ENCODE measurements at places on chromosomes 2 and 18. TPM values are rescaled to one million over a fixed set of nuclear protein-coding genes. Genes with fewer than 3 reads are reported as not detected.

Gene KCTD18
- total RNA-seq: 17.5 TPM

Gene AGXT
- not detected for total RNA-seq

Gene INPP5D
- 121 TPM for total RNA-seq

Gene NGEF
- total RNA-seq: 0.18 TPM

Gene NDC80
- total RNA-seq: 60.0 TPM

Gene WNT6
- total RNA-seq: not detected

Gene RNMT
- total RNA-seq: 42.5 TPM

Gene HOXD11
- not detected for total RNA-seq

Gene SYT4
- not detected for total RNA-seq

Gene DLX1
- not detected for total RNA-seq

Data from activated naive CD4-positive, alpha-beta T cell treated with anti-CD3 and anti-CD28 coated beads, Interleukin-2, amount 10 ng/mL, durations not matched to agents 5 hours and 36 hours (primary cell).